GM23248 (cell line): ENCODE measurements at places on chromosomes 2 and 18. TPM values are rescaled to one million over a fixed set of nuclear protein-coding genes. Genes with fewer than 3 reads are reported as not detected.

Gene PLEKHA3
- polyA plus RNA-seq = 17.7 and 17.9 TPM in 2 replicates

Gene RAB6C
- polyA plus RNA-seq = not detected in 2 replicates

Gene ADAM23
- 1.7 and 1.8 TPM in 2 replicates for polyA plus RNA-seq

Gene POU3F3
- not detected in 2 replicates for polyA plus RNA-seq

Gene RGPD5
- polyA plus RNA-seq = 5.6 and 7.8 TPM in 2 replicates

Gene NOTO
- polyA plus RNA-seq = not detected in 2 replicates

Gene TEX44
- not detected in 2 replicates for polyA plus RNA-seq

Gene FNDC4
- polyA plus RNA-seq = 18.2 and 20.2 TPM in 2 replicates

Gene LOXHD1
- not detected in 2 replicates for polyA plus RNA-seq

DNA sequence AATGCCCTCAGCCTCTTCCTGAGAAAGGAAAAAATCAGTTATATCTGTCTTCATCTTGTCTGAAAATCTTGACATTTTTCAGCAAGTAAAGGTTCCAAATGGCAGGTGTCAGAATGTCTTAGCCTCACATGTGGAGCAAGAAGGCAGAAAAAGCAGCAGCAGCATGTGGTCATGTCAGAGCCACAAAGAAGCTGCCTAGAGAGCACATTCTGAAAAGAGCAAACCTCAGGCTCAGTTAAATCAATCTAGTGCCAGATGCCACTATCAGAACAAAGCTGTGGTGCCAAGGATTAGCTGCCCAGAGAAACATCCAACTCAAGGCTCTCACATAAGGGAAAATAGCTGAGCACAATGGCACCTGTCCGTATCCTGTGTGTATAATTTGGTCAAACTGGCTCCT lies 105.9 kb downstream of the SRBD1 start:
- no peak for DNase-seq

DNA sequence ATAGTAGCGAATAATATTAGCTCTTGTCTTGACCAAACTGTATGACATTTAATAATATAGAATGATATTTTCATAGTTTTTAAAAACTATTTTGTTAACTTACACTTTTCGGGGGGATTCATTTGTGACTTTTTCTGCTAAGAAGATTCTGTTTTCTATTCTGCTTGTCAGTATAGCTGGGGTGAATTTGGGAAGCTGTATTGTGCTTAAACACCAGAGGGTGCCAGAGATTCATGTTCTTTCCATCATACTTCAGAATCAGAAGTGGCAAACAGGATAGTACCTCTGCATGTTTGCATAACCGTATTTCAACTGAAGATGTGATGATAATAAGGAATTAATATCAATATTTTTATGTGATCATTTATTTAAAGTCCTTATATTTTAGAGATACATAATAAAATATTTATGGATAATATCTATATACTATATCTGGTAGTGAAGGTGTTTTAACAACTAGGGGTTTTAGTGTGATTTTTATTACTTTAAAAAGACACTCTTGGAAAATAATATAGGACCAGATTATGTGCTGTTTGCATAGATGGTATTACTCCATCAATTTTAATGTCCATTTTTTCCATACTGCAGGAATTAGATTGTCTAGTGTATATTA lies 81.0 kb downstream of the TAF4B start:
- DNase-seq = peak; percentile 77

GRCh38 chr2:159925975-159926374 lies 128.0 kb upstream of the CD302 start:
- DNase-seq = no peak

GRCh38 chr2:30408961-30409387 lies 38.1 kb upstream of the LCLAT1 start:
- peak; percentile 86 for DNase-seq

DNA sequence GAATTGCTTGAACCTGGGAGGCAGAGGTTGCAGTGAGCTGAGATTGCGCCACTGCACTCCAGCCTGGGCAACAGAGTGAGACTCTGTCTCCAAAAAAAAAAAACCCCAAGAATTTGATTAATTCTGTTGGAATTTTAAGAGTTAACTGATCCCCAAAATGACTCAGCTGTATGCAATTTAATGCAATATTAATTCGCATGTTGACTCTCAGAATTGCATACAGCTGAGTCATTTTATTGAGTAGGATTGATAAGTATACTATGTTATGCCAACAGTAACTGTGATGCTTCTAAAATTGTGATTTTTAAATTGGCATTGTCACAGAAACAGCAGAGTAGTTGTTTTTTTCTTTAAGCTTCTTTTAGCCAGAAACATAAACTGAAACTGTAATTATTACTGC lies 19.6 kb downstream of the MSH2 start:
- peak; percentile 58 for DNase-seq

GRCh38 chr2:26940001-26940400 lies 30.4 kb upstream of the MAPRE3 start:
- DNase-seq = no peak

DNA sequence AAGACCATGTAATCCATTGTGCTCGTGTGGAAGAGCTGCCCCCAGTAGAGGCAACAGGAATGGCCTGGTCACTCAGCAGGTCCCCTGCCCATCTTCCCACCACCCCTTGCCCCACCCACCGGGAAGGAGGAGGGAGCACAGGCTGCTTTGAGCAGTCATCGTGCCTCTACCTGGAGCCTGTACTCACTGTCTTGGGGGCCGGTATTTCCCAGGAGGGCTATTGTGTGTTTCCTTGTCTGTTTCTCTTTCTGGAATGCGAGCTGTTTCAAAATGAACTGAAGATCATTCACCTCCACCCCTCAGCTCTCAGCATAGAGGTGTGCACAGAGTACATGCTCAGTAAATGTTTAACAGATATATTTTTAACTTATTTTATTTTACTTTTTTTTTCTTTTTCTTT lies 7.7 kb upstream of the AMMECR1L start:
- no peak for DNase-seq

DNA sequence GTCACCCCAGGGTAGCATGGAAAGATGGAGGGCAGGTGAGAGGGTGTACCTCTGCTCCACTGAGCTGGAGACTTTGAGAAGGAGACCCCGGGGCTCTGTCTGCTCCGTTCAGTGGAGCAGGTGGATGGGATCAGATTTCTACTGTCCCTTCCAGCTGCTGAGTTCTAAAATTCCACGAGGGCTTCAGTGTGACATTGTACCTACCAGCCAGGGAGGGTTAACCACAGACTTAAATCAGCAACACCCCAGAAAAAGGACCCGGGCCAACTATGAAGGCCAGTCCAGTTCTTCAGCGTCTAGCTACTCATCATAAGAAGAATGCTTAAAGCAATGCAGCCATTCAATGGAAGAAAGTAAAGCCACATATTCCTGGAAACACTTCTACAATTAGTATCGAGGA lies 23.8 kb downstream of the STAT1 start:
- DNase-seq = no peak

DNA sequence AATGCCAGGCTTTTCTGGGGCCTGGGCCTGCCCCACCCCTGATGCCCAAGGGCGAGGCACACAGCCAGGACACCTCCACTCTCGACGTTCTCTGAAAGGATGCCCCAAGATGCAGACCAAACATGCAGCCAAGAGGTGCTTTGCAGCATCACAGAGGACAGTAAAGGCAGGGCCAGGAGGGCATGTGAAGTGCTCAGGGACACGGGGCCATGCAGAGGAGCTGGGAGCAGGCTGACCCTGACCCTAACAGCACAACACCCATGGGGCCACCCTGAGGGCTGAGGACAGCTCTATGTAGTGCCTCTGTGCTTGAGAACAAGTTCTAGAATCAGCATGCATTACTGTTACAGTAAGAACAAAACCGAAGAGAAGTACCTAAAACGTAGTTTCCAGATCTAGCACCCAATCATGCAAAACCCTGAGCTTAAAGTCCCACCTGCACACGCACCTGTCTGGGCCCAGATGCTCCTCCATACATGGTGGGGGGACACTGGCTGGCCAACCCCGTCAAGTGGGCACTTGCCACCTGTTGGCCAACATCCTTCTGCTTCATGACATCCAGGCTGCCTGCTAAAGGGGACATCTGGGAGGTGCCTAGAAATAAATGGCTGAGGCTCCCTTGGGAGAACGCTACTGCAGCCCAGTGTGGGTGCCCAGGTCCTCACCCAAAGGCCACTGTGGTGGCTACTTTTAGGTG lies 15.4 kb downstream of the HS6ST1 start:
- DNase-seq = no peak

- DNase-seq = no peak
These were observed 168.4 kb downstream of the ZFP36L2 start for GRCh38 chr2:43057742-43058725.

DNA sequence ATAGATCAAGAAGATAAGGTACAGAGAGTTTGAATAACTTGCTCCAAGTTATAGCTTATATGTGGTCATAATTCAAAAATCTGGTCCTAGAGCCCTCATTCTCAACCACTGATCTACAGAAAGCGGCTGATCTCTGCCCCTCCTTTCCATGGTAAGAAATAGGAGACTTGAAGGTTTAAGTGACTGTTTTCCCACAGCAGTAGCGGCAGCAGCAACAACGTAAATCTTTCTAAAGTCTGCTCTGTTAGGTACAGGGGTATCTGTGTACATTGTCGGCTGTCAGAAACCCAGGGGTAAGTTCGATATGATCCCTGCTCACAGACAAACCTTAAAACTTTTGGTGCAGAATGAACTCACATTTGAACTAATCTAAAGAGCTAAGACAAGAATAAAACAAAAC lies 105.4 kb downstream of the EPHA4 start:
- DNase-seq = no peak

- no peak for DNase-seq
These were observed 43.8 kb upstream of the PEX13 start for GRCh38 chr2:60973705-60974104.

GRCh38 chr2:49988816-49989215 lies 834.5 kb upstream of the FSHR start:
- DNase-seq = no peak

- DNase-seq = no peak
These were observed 653.4 kb downstream of the NYAP2 start for GRCh38 chr2:226052772-226053416.

DNA sequence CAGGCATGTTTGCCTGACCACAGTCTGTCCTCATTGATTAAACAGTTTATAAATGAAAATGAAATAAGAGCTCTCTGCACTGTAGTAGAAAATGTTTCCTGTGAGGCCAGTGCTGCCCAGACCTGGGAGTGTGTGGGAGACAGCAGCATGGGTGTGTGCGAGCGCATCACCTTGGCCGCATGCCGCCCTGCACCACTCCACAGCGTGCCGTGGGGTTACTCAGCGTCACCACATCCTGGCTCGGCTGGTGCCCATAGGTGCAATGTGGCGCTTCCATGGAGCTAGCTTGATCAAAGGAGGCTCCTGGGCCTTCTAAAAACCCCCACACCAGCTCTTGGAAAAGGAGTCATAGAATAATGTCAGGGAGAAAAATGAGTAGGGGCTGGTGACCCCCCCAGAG lies 76.0 kb upstream of the EPC2 start:
- DNase-seq = no peak

GRCh38 chr2:147374423-147374811 lies 470.4 kb upstream of the ACVR2A start:
- DNase-seq = peak; percentile 62

DNA sequence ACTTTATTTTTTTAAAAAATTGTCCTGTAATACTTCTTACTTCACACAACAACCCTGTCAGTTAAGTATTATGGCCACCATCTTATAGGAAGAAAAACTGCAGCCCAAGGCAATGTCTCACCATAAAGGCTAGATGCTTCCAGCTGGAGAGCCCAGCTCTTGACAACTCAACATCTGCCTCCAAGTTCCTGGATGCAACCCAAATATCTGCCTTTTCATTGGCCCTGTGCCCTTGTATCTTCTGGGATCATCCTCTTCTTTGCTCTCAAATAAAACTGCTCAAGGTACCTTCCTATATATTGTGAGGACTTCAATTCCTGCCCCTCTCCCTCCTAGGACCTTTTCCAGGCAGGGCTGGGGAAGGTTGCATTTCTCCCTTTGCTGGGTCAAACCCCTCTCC lies 69.5 kb downstream of the BIN1 start:
- no peak for DNase-seq

- no peak for DNase-seq
These were observed 112.6 kb downstream of the CERS6 start for GRCh38 chr2:168568476-168569267.

DNA sequence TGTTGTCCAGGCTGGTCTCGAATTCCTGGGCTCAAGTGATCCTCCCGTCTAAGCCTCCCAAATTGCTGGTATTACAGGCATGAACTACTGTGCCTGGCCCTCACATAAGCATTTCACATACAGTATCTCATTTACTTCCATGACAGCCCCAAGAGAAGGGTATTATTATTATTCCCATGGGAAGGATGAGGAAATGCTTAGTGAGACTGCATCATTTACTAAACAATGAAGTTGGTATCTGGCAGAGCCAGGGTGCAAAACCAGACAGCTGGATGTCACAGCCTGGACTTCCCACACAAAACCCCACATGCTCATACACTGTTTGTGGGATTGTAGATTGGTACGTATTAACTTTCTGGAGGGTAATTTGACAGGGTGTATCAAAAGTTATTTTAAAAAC lies 29.9 kb downstream of the DAPL1 start:
- DNase-seq = no peak

DNA sequence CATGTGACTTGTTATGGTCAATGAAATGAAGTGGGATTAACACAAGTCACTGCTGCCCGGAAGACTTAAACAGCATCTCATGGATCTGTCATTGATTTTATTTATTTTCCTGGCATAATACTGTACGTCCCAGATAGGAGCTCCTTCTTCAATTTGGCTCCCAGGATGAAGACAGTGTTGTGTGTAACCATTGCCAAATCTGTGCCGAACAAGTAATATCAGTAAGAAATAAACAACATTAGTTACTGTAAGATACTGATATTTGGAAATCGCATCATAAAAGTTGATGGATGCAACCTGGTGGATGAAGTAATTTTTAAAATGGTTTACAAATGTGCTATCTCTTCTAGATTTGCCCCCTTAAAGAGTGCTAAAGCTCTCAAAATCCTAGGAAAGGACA lies 419.0 kb upstream of the MMADHC start:
- DNase-seq = no peak
